ENCODE measurements at places on chromosomes 7 and 10.
A peak's percentile ranks its signal among the peaks of the same experiment; 100 is the strongest.

DNA sequence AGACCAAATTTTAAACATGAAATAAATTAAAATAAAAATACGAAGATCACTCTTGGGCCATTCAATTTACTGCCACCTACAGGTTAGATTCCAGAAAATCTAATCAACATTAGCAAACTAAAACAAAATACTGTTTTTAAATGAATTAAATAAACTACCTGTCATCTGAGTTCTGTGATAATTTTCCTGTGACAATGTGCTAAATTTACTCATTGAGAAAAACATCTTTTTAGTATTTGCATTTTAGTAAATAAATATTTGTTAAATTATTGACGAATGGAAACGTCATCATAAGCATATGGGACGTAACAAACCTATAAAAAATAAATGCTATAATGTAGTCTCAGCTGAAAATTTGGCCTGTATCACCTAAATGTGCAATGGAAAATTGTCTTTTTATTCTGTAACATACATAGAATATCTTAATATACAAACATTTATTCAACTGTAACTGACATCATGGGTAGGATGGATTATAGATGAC, 72.1 kb downstream of the ITGB8 start:
- DNase-seq = no peak

GRCh38 chr10:53013201-53013810, 240.7 kb upstream of the MBL2 start:
- no peak for DNase-seq

- no peak for DNase-seq
These were observed 489.0 kb downstream of the GATA3 start for GRCh38 chr10:8543361-8544056.

DNA sequence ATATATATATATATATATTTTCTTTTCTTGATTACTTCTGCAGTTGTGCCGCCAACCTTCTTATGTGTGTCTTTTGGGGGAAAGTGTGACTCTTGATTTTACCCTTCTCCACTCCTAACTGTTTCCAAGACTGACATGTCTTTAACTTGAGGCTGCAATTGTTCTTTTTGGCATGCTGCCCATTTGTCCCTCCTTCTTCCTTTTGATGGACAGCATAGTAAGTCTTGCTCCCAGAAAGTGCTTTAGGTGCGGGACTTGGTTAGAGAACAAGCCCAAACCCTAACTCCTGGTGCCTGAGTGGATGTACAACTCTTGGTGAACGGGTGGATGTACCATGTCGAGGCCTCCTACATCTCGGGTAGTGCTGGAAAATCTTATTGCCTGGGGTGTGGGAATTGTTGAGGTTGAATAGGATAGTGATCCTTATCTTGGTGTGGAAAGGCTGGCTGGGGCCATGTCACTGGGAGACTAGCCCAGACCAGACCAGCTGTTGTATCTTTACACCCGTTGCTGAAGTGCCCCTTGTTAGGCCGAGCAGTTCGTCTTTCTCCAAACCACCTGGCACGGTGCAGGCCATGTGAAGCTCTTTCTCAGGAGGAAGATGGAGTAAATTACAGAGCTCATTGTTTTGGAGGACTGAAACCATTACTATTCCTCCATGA, 16.3 kb downstream of the TCF7L2 start:
- DNase-seq = no peak

DNA sequence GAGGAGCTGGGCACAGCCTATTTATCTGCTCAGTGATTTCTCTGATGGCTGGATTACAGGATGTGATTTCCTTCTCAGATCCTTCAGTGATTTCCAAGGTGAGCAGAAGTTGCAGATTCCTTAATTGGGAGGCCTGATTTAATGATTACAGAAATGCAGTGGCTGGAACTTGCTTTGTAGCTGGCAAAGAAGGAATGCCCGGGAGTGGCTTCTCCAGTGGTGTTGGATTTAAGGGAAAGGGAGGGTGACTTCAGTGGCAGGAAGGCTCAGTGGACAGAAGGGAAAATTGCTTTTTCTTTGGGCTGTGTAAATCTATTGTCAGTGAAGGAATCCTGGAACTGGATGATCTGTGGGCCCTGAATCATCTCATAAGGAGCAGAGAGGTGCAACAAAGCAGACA, 5.1 kb downstream of the SORCS3 start:
- DNase-seq = no peak

- DNase-seq = no peak
These were observed 13.7 kb downstream of the PSTK start for GRCh38 chr10:122993797-122994336.

- DNase-seq = no peak
These were observed 545.1 kb downstream of the AUTS2 start for GRCh38 chr7:70143075-70144044.

DNA sequence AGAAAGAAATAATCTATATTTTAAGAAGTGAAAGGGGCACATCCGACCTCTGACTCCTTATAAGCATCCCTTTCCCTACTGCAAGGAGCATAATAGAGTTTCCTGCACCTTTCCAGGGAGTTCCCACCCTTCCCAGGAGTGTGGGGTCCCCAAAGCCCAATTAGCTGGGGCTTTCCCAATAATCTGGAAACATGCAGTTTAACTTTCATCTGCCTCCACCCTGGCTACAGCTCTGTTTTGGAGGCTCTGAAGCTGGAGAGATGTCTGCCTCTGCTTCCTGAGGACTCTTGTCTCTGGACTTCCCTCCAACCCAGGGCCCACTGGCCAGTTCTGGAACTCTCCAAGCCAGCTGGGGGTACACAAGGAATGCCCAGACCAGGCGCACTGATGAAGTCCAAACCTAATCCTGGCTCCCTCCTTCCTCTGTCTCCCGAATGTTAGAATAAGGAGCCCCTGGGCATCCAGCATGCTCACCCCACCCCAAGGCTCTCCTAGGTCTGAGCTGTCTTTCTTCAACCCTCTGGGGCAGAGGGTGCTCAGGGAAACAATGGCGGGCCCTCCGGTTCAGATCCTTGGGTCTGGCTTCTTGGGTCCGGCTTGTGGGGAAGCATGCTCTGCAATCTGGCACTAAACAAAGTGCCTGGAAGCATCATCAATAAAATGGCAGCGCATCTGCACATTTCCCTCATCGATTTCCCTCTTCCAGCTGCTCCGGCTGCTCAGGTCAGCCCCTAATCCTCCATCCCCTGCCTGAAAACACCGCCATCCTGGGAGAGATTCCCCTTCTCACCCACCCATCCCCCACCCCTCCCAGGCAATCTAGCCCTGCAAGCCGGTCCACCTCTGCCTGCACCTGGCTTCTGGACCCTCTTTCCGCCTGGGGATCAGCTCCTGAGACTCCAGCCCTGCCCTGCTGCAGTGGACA, 13.3 kb downstream of the HOXA4 start:
- no peak for DNase-seq

DNA sequence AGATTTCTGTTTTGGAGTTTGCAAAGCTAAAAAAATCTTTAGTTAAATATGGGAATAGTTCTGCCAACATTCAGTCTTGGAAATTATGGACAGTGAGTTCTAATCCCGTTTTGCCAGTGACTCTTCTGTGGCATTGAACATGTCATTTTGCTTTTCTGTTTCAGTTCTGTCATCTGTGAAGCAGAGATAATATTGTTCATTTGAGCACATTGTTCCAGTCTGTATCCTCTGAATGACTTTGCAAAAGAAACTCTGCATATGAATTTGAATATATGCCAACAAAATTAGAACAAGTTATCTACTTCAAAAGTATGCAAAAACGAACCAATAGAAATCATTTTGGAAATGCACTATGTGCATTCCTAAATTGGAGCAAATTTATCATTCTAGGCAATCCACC, 746.0 kb upstream of the POT1 start:
- no peak for DNase-seq

DNA sequence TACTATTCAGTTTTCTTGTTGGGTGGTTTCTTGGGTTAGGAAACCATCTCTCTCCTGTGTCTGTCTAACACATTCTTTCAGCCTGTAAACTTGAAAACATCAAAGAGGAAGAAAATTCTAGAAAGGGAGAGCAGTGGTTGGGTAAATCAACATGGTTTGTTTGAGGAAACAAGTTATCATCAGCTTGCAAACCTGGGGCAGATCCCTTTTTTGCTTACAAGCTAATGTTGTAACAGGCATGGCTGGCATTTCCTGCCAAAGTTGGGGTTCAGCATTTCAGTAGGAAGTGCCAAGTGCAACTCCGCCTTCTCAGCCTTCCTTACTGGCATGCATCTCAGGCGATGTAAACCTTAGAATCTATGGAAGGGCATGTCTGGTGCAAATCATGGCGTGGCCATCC, 112.6 kb downstream of the EEPD1 start:
- no peak for DNase-seq

- DNase-seq = no peak
These were observed 98.9 kb downstream of the HIP1 start for GRCh38 chr7:75639886-75640190.

DNA sequence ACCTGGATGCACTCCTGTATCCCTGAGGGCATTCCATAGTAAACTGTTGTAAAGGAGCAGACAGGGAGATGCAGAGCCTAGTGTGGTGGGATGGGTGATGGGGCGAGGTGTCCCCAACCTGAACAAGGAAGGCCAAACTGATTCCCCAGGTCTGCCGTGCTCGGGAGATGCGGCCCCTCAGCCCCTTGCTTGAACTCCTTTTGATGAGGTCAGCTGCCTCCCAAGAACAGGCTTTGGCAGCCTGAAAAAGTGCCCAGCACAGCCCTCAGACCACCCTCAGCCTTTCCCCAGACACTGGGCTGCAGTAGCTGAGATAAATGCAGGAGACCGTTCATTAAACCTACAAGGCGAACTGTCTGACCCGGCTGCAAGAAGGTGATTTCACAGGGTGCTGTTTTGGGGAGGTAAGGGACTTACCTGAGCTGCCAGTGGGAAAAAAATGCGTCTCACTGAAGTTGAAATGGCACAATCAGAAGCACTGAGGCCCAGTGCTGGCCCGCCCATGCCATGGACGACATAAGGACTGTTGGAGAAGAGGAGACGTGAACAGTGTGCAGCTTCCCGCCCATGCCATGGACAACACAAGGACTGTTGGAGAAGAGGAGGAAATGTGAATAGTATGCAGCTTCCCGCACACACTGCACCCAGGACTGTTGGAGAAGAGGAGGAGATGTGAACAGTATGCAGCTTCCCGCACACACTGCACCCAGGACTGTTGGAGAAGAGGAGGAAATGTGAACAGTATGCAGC, 148.4 kb upstream of the FAM20C start:
- DNase-seq = peak; percentile 5

DNA sequence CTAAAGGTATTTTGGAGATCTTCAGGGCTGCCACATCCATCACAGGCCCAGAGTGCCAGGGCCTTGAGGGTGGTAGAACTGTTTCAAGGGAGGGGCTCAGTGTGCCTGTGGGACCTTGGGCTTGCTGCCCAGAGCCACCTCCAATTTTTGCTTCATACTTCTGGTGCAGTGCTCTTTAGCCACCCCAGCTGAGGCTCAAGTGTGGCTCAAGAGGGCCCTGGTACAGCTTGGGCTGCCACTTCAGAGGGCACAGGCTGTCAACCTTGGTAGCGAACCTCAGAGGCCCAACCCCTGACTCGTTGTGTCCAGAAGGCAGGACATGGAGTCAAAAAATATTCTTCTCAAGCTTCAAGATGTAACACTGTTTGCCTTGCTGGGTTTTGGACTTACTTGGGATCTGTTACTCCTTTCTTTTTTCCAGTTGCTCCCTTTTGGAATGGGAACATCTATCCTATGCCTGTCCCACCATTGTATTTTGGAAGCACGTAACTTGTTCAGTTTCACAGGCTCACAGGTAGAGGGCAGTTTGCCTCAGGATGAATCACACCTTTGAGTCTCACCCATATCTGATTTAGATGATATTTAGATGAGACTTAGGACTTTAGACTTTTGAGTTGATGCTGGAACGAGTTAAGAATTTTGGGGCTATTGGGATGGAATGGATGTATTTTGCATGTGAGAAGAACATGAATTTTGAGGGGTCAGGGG, 224.8 kb downstream of the RPS24 start:
- DNase-seq = no peak

DNA sequence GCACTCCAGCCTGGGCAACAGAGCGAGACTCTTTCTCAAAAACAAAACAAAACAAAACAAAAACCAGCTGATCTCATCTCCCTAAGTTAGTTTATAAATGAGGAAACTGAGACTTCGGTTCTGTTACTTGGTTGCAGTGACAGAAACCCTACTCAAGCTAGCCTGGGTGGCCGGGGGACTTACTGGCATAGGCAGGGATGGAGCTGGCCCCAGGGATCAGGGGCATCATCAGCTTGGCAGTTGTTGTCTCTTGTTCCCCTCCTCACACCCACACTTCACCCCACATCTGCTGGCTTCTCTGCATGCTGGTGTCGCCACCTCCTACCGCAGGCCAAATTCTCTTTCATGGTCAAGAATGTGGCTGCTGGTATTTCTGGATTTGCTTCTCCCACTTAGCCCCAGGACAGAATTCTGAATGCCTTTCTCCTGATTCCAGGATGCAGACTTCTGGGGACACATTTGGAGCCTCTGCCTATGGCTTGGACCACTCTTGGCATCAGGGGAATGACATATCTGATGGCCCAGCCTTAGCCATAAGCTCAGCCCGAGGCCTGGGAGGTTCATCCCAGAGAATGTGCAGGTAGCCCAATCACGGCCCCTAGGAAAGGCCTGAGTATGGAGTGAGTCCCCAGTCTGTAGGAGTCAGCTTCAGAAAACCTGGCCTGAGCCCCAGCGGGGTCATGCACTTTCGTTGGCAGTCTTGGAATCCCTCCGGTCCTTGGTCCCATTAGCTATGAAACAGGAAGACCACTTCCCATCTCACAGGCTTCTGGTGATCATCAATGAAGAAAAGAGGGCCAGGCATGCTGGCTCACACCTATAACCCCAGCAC, 41.6 kb upstream of the CTBP2 start:
- DNase-seq = peak; percentile 44

DNA sequence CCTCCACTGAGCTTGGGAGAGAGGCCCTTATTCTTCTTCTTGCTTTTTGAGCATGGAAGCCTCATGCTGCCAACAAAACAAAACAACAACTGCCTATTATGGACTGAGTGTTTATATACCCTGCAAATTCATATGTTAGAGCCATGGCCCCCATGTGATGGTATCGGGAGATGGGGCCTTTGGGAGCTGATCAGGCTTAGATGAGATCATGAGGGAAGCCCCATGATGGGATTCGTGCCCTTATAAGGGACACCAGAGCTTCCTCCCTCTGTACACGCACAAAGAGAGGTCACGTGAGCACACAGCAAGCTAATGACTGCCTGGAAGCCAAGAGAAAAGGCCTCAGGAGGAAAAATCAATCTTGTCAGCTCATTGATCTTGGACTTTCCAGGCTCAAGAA, 235.0 kb downstream of the FANK1 start:
- DNase-seq = no peak

GRCh38 chr7:93851536-93851935, 39.0 kb downstream of the TFPI2 start:
- no peak for DNase-seq

- no peak for DNase-seq
These were observed 278.5 kb downstream of the TCF7L2 start for GRCh38 chr10:113228530-113228929.

DNA sequence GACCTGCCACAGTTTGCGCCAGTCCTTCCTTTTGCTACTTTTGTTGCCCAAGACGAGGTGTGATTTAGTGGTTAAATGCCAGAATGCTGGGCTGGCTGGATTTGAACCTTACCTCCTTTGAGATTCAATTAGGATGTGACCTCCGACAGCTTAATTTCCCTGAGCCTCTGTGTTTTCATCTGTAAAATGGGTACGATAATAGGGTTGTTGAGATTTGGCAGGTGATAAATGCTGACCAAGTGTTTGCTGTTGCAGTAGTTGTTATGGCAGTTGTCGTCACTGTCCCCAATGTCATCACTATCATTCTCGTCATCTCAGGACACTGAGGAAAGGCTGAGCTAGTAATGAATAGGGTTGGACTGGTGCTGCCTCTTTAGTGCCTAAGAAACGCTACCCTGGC, 61.1 kb downstream of the GRK5 start:
- no peak for DNase-seq

- no peak for DNase-seq
These were observed 161.1 kb downstream of the ADAM12 start for GRCh38 chr10:126226988-126227761.

Measured in ascending aorta (tissue), 2 donors.